ENCODE measurements at places on chromosomes 12 and 14. TPM values are rescaled to one million over a fixed set of nuclear protein-coding genes. Genes with fewer than 3 reads are reported as not detected.

The C12orf75 gene
- polyA plus RNA-seq: 34.0 TPM

The ZDHHC22 gene
- not detected for polyA plus RNA-seq

The SDR9C7 gene
- not detected for polyA plus RNA-seq

The POTEM gene
- not detected for polyA plus RNA-seq

The ERBB3 gene
- 28.8 TPM for polyA plus RNA-seq

The PRH2 gene
- not detected for polyA plus RNA-seq

The FGF23 gene
- not detected for polyA plus RNA-seq

The MYH6 gene
- 0.56 TPM for polyA plus RNA-seq

The DBX2 gene
- 0.30 TPM for polyA plus RNA-seq

The TMEM30B gene
- polyA plus RNA-seq: 1.6 TPM

The PABPN1 gene
- polyA plus RNA-seq: 124 TPM

The CDCA3 gene
- polyA plus RNA-seq: 0.64 TPM

The GYS2 gene
- 0.05 TPM for polyA plus RNA-seq

The NUBPL gene
- polyA plus RNA-seq: 7.8 TPM

The TAS2R10 gene
- polyA plus RNA-seq: not detected

The OTX2 gene
- polyA plus RNA-seq: not detected

The KLHL33 gene
- polyA plus RNA-seq: 0.27 TPM

The LRRC23 gene
- polyA plus RNA-seq: 3.0 TPM

The SRGAP1 gene
- polyA plus RNA-seq: 2.7 TPM

The TAS2R31 gene
- 0.06 TPM for polyA plus RNA-seq

The RAB15 gene
- polyA plus RNA-seq: 6.5 TPM

The DEGS2 gene
- polyA plus RNA-seq: 0.22 TPM

The OVCH1 gene
- not detected for polyA plus RNA-seq

The TRPV4 gene
- polyA plus RNA-seq: 1.3 TPM

The ACOT6 gene
- 0.19 TPM for polyA plus RNA-seq

The KIAA0586 gene
- 2.6 TPM for polyA plus RNA-seq

The RND1 gene
- 9.0 TPM for polyA plus RNA-seq

The HOTAIR gene
- not detected for polyA plus RNA-seq

The LTBP2 gene
- polyA plus RNA-seq: 18.4 TPM

Data from adipose tissue (tissue), 3 donors.